Activated naive CD4-positive, alpha-beta T cell treated with Interleukin-2 at 50 U/mL for 16 hours (primary cell): ENCODE measurements at places on chromosomes 11 and 22.
A peak's percentile ranks its signal among the peaks of the same experiment; 100 is the strongest.

GRCh38 chr11:26993965-26994457 lies at the start of gene FIBIN:
Gene FIBIN, plus strand, starts transcription at chr11:26994112. Its CDS starts 415 bp downstream, at chr11:26994527.
- no peak for DNase-seq

DNA sequence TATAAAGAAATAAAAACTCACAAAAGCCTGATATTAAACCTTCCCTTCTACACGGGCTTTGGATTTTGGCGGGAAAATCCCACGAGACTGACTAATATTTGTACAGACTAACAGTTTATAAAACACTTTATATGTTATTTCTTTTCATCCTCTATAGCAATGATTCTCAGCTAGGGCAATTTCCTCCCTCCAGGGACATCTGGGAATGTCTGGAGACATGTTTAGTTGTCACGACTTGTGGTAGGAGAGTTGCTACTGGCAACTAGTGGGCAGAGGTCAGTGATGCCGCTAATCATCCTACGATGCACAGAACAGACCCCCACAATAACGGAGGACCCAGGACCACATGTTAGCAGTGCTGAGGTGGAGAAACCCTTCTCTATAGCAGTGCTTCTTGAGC lies 304.8 kb upstream of the PITPNB start:
- no peak for DNase-seq

GRCh38 chr11:73163638-73164174 lies 21.6 kb upstream of the FCHSD2 start:
- no peak for DNase-seq

DNA sequence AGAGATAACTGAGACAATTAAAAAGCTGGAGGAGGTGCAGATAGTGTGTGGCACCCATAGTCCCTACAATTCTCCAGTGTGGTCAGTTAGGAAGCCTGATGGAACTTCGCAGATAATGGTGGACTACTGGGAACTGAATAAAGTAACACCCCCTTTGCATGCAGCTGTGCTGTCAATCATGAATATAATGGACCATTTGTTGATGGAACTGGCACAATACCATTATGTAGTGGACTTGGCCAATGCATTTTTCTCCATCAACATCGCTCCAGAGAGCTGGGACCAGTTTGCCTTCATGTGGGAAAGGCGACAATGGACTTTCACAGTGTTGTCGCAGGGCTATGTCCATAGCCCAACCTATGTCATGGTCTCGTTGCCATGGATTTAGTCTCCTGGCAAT lies 324.2 kb downstream of the TMEM135 start:
- DNase-seq = no peak

- DNase-seq = no peak
Observed at GRCh38 chr11:111414936-111415335, 35.9 kb upstream of the POU2AF1 start.

DNA sequence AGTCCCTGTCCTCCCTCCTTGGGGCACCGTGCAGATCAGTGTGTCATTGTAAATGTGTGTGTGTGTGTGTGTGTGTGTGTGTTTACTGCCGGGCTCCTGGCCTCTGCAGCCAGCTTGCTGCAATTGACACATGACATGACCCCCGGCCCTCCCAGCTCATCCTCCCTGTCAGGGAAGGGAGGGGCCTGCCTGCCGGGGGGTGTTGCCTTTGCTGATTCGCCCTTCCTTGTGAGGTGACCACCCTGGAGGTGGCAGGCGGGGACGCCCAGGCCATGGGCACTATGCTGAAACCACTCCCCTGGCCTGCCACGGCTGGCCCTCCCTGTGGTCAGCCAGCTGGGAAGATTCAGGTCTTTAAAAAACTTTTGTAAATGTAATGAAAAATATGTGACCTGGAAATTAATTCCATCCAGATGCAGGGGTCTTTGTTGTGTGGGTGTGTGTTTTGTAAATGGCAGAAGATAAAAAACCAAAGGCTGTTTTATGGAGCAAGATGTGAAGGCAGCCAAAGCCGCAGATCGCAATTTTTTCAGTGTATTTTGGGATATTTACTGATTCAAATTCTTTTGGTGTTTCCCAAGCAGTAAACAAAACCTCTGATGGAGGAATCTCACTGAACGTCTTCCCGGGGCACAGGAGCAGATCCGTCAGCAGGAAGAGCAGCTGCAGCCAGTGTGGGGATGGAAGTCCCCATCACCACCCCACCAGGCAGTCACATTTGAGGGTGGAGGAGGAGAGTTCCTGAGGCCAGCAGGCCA lies 23.2 kb downstream of the SHISAL1 start:
- no peak for DNase-seq

DNA sequence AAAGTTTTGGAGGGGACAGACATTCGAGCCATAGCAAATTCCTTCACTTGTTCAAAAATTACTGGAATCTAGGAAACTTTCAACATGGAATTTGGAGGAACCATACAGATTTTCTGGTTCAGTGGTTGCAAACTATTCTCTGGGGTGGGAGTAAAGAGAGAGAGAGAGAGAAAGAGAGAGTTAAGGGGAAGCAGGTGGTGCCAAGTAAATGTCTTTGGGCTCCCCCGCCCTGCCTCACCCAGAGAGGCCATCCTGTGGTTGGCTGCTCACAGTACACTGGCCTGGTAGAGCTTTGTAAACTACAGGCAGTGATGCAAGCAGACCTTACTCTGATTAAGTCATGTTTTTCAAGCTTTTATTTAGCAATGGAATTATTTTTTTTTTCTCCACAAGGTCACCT lies 82.6 kb downstream of the ADAMTS15 start:
- no peak for DNase-seq

DNA sequence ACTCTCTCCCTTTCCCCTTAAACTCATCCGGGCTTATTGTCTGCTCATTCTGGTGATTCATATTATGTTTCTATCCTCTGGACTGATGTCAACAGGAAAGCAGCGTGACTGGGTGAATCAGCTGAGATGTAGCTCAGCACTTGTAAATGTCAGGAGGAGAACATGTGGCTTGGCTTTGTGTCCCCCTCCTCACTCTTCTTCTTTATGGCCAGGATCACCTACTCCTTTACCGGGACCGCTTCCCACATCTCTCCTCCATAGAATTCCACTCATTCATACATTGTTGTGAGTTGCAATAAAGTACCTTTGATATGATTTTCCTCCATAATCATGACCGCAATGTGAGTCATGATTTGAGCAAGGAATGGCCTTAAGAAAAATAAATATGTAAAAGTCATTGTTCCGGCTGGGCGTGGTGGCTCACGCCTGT lies 15.8 kb upstream of the SYN3 start:
- DNase-seq = no peak

GRCh38 chr11:123885570-123885969 lies at the start of gene TMEM225:
Gene TMEM225, minus strand, starts transcription at chr11:123885670. Its CDS starts 245 bp downstream, at chr11:123885425.
- DNase-seq = no peak

DNA sequence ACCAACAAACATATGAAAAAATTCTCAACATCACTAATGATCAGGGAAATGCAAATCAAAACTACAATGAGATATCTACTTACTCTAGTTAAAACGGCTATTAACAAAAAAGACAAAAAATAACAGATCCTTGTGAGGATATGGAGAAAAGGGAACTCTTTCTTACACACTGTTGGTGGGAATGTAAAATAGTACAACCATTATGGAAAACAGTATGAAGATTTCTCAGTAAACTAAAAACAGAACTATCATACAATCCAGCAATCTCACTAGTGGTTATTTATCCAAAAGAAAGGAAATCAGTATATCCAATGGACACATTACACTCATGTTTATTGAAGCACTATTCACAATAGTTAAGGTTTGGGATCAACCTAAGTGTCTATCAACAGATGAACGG lies 3.9 kb downstream of the HBE1 start:
- no peak for DNase-seq

- no peak for DNase-seq
Observed at GRCh38 chr11:125233116-125233515, 68.6 kb downstream of the PKNOX2 start.

- no peak for DNase-seq
Observed at GRCh38 chr11:32615422-32615821, 31.8 kb downstream of the EIF3M start.

- no peak for DNase-seq
Observed at GRCh38 chr22:38080850-38081635, 2.9 kb downstream of the SLC16A8 start.

DNA sequence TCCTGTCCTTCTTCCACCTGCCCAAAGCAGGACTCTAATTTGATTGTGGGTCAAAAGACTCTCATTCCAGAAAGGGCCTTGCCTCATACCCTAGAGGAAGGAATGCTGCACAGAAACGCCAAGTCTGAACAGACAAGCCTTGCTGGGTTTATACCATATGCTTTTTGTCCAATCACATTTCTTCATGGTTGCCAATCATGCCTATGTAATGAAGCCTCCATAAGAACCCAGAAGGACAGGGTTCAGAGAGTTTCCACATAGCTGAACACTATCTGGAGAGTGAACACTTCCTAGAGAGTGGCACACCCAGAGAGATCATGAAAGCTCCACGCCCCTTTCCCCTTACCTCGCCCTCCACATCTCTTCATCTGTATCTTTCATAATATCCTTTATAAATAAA lies 4.8 kb upstream of the SAA2 start:
- DNase-seq = no peak

DNA sequence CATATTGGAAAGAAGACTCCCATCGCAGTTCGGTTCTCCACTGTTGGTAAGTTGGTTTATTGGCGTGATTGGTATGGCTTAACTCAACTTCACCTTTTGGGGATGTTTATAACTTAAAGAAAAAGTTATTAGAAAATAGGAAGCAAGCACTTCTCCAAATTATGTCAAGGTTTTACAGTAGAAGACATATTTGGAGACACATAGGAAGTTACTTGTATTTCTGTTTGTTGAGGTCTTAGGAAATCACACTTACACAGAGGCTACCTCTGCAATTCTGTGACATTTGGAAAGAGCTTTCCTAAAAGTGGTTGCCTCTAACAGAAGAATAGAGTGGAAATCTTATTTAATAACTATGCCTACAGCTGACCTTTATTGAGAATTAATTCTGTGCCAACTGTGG lies 12.3 kb downstream of the CAT start:
- no peak for DNase-seq

DNA sequence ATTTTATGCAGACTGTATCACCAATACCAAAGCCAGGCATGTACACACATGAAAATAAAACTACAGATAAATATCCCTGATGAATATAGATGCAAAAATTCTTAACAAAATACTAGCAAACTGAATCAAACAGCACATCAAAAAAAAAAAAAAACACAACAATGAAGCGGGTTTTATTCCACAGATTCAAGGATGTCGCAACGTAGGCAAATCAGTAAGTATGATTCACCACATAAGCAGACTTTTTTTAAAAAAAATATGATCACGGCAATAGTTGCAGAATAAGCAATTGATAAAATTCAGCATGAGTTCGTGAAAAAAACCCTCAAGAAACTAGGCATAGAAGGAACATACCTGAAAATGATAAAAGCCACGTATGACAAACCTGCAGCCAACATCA lies 21.3 kb downstream of the OR51F1 start:
- no peak for DNase-seq

- no peak for DNase-seq
Observed at GRCh38 chr11:115364896-115365295, 139.3 kb downstream of the CADM1 start.

- DNase-seq = no peak
Observed at GRCh38 chr11:71962428-71963038, 33.7 kb downstream of the RNF121 start.

GRCh38 chr11:56271092-56271491 lies 2.9 kb upstream of the OR5T1 start:
- DNase-seq = no peak

GRCh38 chr11:3797329-3798090 lies at the start of gene NUP98:
Gene NUP98, minus strand, starts transcription at chr11:3797554. Its CDS starts 15,437 bp downstream, at chr11:3782117.
- peak; percentile 100 for DNase-seq

GRCh38 chr11:86773513-86774252 lies 26.7 kb upstream of the PRSS23 start:
- no peak for DNase-seq

GRCh38 chr11:111454561-111455192 lies 57.5 kb downstream of the BTG4 start:
- peak; percentile 25 for DNase-seq

GRCh38 chr11:73087730-73088129 lies 54.4 kb downstream of the FCHSD2 start:
- no peak for DNase-seq

- no peak for DNase-seq
Observed at GRCh38 chr22:32518848-32519247, 44.2 kb downstream of the FBXO7 start.

DNA sequence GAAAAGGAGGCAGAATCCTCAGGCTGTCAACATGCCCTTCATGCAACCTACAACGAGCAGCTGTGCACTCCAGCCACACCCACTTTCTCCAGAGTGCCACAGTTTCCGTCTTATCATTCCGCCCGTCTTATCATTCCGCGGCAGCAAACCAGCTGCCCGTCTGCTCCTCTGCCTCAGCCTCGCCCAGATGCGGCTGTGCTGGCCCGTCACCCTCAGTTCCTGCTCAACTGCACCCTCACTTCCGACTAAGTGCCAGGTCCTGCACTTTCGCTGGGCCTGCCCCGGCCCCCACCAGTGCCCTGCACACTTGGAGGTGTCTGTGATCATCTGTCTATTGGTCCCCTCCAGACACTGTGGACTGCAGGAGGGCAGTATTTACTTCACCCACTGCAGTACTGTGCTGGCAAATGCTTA lies 43.7 kb downstream of the MICAL3 start:
- peak; percentile 45 for DNase-seq

- DNase-seq = no peak
Observed at GRCh38 chr11:116207421-116208141, 565.2 kb downstream of the BUD13 start.

DNA sequence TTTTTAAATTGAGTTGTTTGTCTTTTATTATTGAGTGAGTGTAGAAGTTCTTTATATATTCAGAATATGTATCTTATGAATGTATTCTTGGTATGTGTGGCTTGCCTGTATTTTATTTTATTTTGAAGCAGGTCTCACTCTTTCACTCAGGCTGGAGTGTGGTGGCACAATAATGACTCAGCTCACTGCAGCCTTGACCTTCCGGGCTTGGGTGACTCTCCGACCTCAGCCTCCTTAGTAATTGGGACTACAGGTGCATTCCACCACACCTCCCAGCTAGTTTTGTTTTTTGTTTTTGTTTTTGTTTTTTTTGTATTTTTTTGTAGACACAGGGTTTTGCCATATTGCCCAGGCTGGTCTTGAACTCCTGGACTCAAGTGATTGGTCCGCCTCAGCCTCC lies 24.5 kb upstream of the MPPED2 start:
- no peak for DNase-seq

GRCh38 chr11:57815476-57815875 lies 53.9 kb downstream of the CTNND1 start:
- no peak for DNase-seq

DNA sequence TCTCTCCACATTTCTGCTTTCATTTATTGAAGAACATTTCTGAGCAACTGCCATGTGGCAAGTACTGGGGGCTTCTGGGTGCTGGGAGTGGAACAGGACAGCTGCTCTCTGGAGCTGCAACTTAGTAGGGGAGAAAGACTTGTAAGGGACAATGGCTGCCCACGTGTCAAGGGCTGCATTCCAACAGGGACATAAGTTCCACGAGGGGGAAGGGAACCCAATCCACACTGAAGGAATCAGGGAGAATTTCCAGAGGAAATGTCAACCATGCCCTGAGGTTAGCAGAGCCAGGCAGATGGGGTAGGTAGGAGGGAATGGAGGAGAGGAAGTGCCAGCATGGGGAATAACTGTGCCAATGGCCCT lies 1.7 kb downstream of the MAPK8IP2 start:
- DNase-seq = no peak
